ENCODE measurements at places on chromosomes 1 and 21.
A peak's percentile ranks its signal among the peaks of the same experiment; 100 is the strongest.

DNA sequence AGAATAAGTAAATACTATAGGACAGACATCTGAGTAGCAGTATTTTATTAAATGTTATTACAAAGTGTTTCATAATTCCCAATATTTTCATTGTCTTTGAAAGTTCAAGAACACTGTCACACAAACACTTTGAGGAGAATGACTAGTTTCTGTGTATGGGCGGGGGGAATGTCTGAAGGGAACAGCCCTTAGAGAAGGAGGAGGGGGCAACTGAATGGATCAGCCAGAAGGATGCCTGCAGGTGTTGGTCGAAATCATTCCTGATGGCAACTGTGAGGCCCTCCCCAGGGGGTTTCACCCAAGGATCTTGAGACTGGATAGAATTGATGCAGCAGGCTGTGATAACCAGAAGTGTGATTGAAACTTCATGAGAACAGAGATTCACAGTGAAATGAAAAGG is 223.2 kb upstream of the C1orf87 start:
- DNase-seq: no peak

- DNase-seq: no peak
These were observed 150.8 kb upstream of the PTGFR start for GRCh38 chr1:78340006-78340405.

GRCh38 chr1:150922519-150922975 is 3.6 kb upstream of the SETDB1 start:
- DNase-seq: peak; percentile 48

GRCh38 chr1:241622669-241623068 is 17.5 kb downstream of the CHML start:
- no peak for DNase-seq

- DNase-seq: no peak
These were observed 7.8 kb upstream of the GBP2 start for GRCh38 chr1:89133747-89134146.

DNA sequence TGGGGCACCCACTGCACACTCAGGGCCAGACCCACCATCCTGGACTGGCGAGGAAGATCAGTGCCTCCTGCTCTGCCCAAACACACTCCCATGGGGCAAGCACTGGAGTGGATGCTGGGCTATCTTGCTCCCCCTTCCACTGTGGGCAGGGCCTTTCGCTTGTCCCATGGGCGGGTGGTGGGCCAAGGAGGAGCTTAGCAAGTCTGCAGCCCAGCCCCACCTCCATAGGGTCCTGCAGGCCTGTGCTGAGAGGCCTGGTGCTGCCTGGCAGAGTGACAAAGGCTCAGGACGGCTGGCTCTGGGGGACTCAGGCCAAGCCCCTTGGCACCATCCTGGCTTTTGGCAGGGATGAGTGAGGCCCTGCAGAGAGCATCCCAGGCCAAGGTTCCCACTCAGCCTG is 89.4 kb downstream of the PTPRU start:
- DNase-seq: no peak

GRCh38 chr1:204240233-204240632 is 26.4 kb upstream of the GOLT1A start:
- no peak for DNase-seq

- DNase-seq: no peak
These were observed 143.5 kb downstream of the ELAVL4 start for GRCh38 chr1:50252196-50252595.

- DNase-seq: no peak
These were observed 162.5 kb downstream of the ROR1 start for GRCh38 chr1:63936276-63936675.

DNA sequence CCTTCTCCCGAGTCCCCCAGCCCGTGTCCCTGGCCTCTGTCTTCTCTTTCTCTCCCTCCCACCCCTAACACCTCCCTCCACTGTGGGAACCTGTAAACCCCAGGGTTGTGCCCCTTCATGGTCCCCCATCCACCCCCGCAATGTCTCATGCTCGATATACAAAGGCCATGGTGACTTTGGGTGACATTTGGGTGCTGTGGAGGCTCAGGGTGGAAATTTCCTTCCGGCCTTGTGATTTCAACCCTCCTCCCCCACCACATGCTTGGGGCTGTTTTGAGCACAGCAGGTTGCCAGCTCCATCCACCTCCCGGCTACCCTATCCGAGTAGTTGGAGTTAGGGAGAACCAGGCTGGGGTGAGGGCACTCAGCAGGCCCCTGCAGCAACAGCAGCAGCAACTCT is 25.7 kb upstream of the VPS13D start:
- peak; percentile 60 for DNase-seq

GRCh38 chr1:31435471-31436409 is 22.7 kb downstream of the SERINC2 start:
- DNase-seq: no peak

- no peak for DNase-seq
These were observed 116.8 kb upstream of the SMYD2 start for GRCh38 chr1:214164173-214164572.

DNA sequence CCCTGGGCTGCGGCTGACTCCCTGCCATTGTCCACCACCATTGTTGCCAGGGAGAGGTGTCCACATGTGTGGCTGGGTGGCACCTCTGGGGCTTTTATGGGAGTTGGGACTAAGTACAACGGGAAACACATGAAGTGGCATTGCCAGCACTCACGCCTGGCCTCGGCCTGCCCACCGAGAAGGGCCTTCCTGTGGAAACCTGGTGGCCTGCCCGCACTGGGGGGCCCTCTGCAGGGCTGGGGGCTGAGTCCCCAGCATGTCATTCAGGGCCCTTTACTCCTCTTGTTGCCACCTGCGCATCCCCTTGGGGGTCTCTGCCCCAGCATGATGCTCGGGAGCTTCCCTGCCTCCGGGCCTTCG is 35.5 kb upstream of the RUNX3 start:
- no peak for DNase-seq

DNA sequence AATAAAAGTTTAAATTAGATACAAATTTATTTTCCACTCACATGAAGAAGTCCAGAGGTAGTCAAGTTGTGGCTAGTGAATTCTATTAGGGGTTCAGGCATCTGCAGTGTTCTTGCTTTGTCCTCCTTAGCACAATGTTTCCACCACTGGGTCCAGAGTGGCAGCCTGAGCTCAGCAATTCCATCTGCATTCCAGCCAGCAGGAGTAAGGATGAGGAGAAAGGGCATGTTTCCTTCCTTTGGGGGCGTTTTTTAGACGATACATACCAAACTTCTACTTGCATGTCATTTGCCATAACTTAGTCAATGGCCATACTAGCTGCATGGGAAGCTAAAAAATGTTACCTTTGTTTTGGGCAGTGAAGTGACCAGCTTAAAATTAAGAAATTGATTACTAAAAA is 98.5 kb upstream of the VANGL1 start:
- no peak for DNase-seq

GRCh38 chr1:185961664-185962063 is 227.5 kb downstream of the HMCN1 start:
- DNase-seq: no peak

- DNase-seq: no peak
These were observed 716 bp upstream of the MTARC1 start for GRCh38 chr1:220786057-220786336.
